SJCRH30 (cell line): ENCODE measurements at places on chromosomes 13 and 19. TPM values are rescaled to one million over a fixed set of nuclear protein-coding genes. Genes with fewer than 3 reads are reported as not detected.

Gene PROZ
- not detected in 2 replicates for total RNA-seq

- no peaks in the 10 kb centered on the region for H3K27me3 ChIP-seq
- peaks cover 5% of the 10 kb centered on the region; the same call in 1 of the 2 replicates for H3K4me1 ChIP-seq
- no peak for DNase-seq
- no peaks in the 10 kb centered on the region; the same call in 1 of the 2 replicates for H3K36me3 ChIP-seq
These were observed 13.7 kb upstream of the GPR183 start for GRCh38 chr13:99320693-99321481.

Gene N4BP2L2
- 98.5 and 134 TPM in 2 replicates for total RNA-seq

DNA sequence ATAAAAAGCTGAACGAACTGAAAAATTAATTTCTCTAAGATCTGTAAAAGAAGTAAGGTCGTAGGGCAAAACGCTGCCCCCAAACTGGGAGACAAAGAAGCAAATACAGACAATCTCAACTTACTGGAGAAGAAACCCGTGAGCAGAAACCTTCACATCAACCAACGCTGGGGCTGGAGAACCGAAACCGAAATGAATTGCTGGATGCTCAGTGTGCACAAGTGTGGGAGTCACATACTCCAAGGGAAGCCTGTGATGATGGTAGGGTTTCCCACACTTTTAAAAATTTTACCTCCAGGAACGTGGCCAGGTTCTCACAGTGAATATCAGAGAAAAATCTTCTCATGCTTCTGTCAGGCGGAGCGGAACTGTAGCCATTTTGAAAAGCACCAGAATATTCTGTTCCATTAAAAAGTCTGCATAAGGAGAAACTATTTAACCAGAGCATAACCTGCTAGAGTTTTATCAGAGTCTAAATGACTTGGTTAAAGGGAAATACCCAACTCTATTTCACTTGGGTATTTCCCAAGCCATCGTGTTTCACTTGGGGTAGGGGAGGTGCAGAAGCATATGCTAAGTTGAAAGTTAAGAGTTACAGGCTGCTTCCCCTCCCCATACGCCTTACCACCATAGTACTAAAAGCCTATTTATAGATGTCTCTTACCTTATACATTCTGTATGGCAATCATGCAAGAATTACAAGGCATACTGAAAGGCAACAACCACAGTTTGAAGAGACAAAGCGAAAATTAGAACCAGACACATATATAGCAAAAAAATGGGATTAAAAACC lies 110.5 kb upstream of the SLITRK1 start:
- H3K4me1 ChIP-seq, result no peaks in the 10 kb centered on the region
- no peak for DNase-seq
- H3K27ac ChIP-seq, result no peak overlapping the region
- H3K4me3 ChIP-seq, result no peak overlapping the region
- no peaks in the 10 kb centered on the region for H3K36me3 ChIP-seq
- H3K27me3 ChIP-seq, result no peaks in the 10 kb centered on the region

DNA sequence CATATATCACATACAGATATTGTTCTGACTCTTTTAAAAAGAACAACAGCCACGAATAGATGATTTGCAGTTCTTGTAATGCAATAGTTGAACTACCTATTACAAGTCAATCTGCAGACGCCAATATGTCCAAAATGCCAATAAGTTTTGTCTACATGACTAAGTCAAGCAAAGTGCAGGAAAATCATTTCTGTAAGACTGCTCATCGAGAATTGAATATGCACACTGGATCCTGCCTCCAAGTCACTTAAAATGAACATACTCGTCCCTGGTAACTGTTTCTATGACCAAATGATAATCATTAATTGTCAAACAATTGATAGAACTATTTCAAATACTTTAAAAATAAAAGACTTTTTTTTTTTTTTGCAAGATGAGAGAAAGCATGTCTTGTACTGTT lies 375.6 kb downstream of the ITGBL1 start:
- no peak overlapping the region for H3K27ac ChIP-seq
- no peaks in the 10 kb centered on the region for H3K4me1 ChIP-seq
- H3K27me3 ChIP-seq, result no peaks in the 10 kb centered on the region

- peak overlapping the region; percentile 38 for H3K27ac ChIP-seq
- H3K4me3 ChIP-seq, result peak overlapping the region; percentile 12
- H3K36me3 ChIP-seq, result no peaks in the 10 kb centered on the region
- peaks cover 16% of the 10 kb centered on the region for H3K4me1 ChIP-seq
- H3K27me3 ChIP-seq, result no peaks in the 10 kb centered on the region
- DNase-seq, result peak; percentile 60
These were observed 185.3 kb downstream of the LHFPL6 start for GRCh38 chr13:39417643-39418042.

Gene GGN
- 0.23 and 0.59 TPM in 2 replicates for total RNA-seq

DNA sequence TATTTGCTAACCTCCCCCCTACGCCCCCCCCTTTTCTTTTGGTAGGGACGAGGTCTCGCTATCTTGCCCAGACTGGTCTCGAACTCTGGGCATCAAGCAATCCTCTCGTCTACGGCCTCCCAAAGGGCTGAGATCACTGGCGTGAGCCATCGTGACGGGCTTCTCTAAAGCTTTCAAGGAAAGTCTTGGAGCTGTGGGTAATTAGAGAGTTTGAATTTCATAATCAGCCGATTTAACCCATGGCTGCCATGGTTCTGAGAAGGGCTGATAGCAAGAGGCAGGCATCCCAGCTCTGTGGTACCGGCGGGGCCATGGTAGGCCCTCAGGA lies 679 bp upstream of the ABHD8 start:
- H3K27ac ChIP-seq, result peak overlapping the region; percentile 83
- H3K4me1 ChIP-seq, result peaks cover 13% of the 10 kb centered on the region; the same call in 1 of the 2 replicates
- no peaks in the 10 kb centered on the region for H3K27me3 ChIP-seq
- no peaks in the 10 kb centered on the region; the same call in 1 of the 2 replicates for H3K36me3 ChIP-seq
- no peak for DNase-seq
- peak overlapping the region; percentile 83 for H3K4me3 ChIP-seq

DNA sequence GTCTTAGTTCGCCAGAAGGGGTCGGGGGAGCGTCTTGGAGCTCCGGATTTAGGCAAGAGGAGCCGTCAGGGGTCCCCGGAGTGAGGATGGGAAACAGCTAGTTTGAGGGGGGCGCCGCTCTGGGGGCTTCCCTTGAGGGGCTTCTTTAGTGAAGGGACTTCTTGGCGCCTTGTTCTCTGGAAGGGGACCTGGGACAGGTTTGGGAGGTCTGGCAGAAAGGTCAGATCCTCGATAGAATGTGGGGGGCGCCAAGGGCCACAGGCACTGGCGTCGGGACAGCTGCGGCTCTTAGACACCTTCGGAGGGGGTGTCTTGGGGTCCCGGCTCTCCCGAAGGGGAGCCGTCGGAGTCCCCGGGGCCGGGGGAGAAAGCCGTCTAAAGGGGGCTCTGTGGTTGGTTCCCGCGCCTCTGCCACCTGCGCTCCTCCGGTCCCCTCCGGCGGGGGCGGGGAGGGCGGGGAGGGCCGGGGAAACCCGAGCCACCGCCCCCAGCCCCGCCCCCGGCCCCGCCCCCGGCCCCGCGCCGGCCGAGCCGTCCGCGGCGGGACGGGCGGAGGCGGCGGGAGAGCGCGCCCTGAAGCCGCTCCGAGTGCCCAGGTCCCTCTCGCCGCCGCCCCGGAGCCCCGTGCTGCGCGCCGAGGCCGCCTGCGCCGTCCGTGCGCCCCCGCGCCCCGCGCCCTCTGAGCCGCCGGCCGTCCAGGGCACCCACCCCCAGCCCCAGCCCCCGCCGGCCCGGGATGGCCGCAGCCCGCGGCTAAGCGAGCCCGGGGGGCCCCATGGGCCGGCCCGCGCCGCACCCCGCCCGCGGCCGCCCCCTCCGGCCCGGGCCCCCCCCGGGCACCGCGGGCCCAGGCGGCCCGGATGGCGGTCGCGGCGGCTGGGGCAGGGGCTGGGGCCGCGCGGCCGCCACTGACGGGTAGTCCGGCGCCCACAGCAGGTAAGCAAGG lies at the start of gene NRTN:
TSS of gene NRTN (plus strand) at position 552 of the 946 bp plus-strand sequence. CDS start 19,099 bp downstream, outside the sequence.
- H3K4me3 ChIP-seq, result peak within 1 kb of the TSS; percentile 61
- H3K27ac ChIP-seq, result peak within 1 kb of the TSS; percentile 5; the same call in 1 of the 2 replicates
- no peaks in the 10 kb centered on the region for H3K36me3 ChIP-seq
- peaks cover 28% of the 10 kb centered on the region for H3K4me1 ChIP-seq
- peak; percentile 73 for DNase-seq

DNA sequence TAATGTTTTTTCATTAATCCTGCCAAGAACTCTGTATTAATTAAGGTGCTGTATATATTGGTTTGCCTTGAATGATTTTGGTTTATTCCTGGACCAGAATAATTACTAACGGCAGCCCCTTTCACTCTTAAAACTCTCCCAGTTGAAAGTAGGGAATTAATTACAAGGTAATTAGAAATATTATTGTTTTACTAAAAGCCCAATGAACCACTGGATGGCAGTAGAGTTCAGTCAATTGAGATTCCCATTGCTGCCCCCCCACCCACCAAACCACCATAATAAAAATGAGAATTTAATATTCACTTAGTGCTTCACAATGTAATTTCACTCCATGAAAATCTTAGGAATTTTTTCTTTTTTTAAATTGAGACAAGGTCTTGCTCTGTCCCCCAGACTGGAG lies 13.7 kb downstream of the WBP4 start:
- no peaks in the 10 kb centered on the region for H3K4me1 ChIP-seq
- H3K27me3 ChIP-seq, result no peaks in the 10 kb centered on the region
- H3K36me3 ChIP-seq, result peaks cover 58% of the 10 kb centered on the region
- DNase-seq, result peak; percentile 64

DNA sequence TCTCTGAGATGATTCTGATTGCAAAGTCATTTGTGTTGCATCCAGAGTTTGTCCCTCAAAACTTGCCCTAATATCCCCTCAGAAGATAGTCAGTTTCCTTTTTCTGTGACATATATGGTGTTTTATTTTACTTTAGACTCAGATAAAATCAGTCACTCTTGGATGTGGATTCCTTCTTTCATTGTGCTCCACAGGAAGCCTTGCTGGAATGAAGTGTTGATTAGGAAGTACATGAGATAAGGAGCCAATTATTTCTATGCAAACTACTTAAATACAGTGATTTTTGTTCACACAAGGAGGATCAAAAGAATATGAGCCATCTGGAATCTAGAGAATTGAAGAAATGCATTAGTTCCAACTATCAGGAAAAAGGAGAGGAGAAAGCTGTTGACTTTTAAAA lies 107.6 kb upstream of the RXFP2 start:
- no peaks in the 10 kb centered on the region for H3K36me3 ChIP-seq
- no peak overlapping the region for H3K4me3 ChIP-seq
- no peak for DNase-seq
- H3K27me3 ChIP-seq, result no peaks in the 10 kb centered on the region
- no peak overlapping the region for H3K27ac ChIP-seq

DNA sequence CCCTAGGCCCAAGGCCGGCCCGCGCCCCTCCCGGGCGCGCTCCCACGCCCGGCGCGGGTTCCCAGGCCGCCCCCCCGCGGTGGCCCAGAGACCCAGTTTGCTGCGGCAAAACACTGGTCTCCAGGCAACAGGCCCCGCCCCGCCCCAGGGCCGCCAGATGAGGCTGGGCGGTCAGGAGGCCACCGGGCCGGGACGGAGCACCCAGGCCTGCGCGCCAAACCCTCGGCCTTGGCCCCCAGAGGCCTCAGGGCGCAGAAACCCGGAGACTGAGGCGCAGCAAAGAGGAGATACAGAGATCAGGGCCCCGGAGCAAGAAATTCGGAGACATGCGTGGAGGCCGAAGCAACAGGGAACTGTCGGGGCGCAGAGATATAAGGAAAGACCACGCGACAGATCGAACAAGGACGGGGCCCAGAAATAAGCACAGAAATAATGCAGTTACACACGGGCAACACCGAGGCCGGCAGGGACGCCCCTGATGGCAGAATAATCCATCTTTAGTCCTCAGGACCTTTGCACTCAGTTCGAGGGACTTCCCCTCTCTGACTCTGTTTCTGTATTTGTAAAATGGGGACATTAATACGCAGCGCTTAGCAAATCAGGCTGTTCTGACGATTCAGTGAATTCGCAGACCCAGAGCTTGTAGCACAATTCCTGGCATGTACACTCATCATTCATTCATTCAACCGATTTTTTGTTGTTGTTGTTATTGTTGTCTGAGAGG lies 20.8 kb upstream of the ERCC1 start:
- H3K4me1 ChIP-seq, result peaks cover 13% of the 10 kb centered on the region; the same call in 1 of the 2 replicates
- H3K27ac ChIP-seq, result peak overlapping the region; percentile 53
- H3K36me3 ChIP-seq, result no peaks in the 10 kb centered on the region
- peak overlapping the region; percentile 61 for H3K4me3 ChIP-seq

DNA sequence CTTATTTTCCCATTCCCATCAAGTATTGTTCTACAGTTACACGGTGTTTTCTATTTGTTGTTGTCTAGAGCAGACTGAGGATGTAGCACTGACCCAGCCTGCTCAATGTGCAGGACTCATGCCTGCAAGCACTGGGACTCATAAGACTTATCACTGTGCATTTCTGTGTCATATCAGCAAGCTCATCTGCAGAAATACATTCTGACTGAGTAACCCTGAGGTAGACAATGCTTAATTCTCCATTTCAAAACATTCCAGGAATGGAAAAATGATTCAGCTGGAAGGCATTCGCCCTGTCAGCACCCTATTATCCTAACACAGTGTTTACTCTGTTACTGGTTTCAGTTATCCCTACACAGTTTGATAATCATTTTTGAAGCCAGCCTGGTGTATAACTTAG lies 2506.4 kb downstream of the PCDH9 start:
- H3K27ac ChIP-seq, result peak overlapping the region; percentile 3; the same call in 1 of the 2 replicates
- peak; percentile 78 for DNase-seq
- no peaks in the 10 kb centered on the region for H3K36me3 ChIP-seq
- peaks cover 9% of the 10 kb centered on the region for H3K4me1 ChIP-seq
- H3K4me3 ChIP-seq, result no peak overlapping the region

Gene SNRPA
- 181 and 208 TPM in 2 replicates for total RNA-seq

Gene ENOX1
- 9.3 and 11.9 TPM in 2 replicates for total RNA-seq

DNA sequence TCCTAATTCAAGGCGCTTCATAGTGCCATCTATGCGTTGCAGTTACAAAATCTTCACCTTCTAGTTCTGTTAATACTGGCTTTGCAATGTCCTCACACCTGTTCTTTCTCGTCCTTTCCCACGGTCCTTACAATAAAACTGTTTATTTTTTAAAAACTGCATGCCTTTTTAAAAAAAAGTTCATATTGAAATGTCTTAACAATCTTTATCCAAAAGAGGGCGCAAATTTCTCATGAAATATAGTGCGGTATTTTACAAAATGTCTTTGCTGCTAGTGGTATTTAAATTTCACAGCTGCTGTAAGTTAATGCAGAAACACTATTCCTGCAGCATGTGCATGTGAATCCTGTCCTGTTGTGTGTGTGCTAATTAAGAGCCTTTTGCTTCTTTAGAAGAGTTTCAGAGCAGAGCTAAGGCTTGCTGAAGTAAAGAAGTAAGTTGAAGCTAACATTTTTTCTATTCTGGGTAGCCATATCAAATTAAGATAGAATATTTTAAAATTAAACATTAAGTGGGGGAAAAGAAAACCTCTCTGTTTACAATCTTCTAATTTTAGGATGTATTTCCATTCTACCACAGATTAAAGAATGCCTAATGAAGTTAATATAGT lies 15.8 kb upstream of the CLDN10 start:
- DNase-seq, result no peak
- peaks cover 14% of the 10 kb centered on the region; the same call in 1 of the 2 replicates for H3K4me1 ChIP-seq
- no peak overlapping the region for H3K4me3 ChIP-seq
- H3K27me3 ChIP-seq, result no peaks in the 10 kb centered on the region
- no peaks in the 10 kb centered on the region for H3K36me3 ChIP-seq
- no peak overlapping the region for H3K27ac ChIP-seq

DNA sequence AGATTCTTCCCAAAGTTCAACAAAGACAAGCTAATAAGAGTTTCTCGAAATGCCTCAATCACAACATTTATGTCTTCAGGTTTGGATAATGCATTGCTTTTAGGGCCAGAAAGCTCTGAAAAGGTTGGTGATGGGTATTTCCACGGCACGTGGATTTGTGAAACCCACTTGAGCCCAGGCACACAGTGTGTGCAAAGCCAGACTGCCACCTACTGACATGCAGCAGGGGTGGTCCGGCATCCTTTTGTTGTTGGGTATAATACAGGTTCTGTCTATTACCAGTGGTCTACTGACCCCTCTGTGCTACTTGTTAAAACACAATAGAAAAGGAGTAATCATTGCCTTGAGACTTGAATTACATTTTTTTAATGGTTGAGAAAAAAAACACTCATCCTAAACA lies 225.6 kb downstream of the RAP2A start:
- H3K4me1 ChIP-seq, result no peaks in the 10 kb centered on the region
- H3K36me3 ChIP-seq, result no peaks in the 10 kb centered on the region
- peak; percentile 26 for DNase-seq
